ENCODE measurements at places on chromosomes 1 and 21. TPM values are rescaled to one million over a fixed set of nuclear protein-coding genes. Genes with fewer than 3 reads are reported as not detected.
A peak's percentile ranks its signal among the peaks of the same experiment; 100 is the strongest.

DNA sequence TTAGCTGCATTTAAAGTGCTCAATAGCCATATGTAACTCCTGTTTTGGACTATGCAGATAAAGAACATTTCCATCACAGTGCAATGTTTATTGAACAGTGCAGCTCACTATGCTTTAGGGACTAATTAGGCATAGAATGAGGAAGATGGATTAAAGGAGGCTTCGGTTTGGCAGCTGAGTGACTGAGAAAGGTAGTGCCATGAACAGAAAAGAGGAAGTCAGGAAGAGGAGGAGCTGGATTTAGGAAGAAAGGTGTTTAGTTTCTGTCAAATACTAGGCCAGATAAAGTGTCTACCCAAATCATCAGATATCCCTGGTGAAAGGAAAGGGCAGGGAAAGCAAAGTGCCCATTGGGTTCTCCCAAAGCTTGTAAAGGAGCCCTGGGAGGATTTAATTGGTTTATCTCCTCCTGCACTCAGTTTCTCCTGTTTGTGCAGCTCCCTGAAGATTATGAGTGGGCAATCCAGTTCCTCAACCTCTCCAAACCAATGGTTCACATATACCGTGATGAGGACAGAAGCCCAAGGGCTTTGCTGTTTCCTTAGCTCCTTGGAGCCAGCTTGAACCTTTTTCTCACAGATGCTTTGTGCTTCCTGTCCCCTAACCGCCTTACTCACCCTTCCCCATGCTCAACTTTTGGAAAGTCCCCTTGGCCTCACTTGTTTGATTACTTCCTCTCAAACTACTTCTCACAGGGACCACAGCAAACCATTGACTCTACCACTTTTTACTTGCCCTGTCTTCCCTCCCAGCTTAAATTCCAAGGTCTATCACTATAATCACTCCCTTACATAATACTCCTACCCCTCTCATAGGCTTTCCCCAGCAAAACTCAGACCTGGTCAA lies 3.5 kb upstream of the RAP1A start:
- no peak for DNase-seq

GIPC2 gene
- total RNA-seq: not detected

DNA sequence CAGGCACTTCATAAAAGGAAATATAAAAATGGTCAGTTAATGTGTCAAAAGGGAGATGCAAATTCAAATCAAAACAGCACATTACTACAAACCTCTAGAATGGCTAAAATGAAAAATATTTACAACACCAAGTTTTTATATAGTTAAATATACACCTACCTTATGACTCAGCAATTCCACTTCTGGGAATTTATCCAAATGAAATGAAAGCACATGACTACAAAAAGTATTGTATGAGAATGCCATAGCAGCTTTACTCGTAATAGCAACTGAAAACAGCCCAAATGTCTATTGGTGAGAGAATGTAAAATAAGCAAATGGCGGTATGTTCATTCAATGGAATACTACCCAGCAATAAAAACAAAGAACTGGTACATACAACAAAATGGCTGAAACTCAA lies 175.8 kb upstream of the SPAG17 start:
- DNase-seq: peak; percentile 81

DNA sequence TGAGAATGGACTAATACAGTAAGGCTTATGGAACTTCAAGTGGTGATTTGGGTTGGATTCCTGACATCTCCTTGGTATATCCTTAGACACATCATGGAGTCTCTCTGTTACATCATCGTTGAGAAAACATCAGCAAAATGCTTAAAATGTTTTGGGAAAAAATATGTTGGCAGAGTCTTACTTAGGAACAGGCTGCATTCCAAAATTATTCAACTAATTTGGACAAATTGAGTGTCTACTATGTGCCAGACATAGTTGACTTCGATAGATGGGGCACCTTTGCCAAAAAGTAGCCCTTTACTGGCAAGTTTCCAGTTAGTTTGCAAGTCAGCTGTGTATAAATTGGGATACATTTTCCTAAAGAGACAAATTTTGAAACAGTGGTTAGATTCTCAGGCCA lies 253.4 kb upstream of the ST6GALNAC5 start:
- no peak for DNase-seq

DNA sequence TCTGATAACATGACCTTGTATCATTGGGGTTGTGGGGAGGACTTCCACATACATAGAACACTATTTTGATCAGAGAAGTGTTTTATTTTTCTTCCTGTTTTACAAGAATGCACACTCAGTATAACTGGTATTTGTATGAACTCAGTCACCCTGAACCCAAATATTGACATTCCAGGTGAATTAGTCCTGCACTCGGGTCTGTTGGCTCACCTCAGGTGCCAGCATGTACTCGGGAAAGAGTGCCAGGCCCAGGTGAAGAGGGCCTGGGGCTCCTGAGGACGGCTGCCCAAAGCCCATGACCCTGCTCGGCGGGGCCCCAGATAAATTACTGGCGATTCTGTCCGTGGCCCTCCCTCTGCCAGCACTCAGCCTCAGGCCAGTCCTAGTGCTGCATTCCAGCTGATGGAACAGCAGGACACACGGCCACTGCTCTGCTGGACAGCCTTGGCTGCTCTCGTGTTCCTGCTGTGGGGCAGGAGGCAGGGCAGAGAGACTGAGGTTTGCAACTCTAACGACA lies 75.4 kb upstream of the TMPRSS2 start:
- DNase-seq: no peak

- no peak for DNase-seq
Observed at GRCh38 chr1:152089014-152089674, at the start of gene TCHHL1. TSS of gene TCHHL1 (minus strand) at chr1:152089064. CDS start at chr1:152088143, 921 bp downstream.

HSD3B1 gene
- total RNA-seq: not detected

GRCh38 chr1:60615666-60616065 lies 466.7 kb upstream of the NFIA start:
- no peak for DNase-seq

ITPKB gene
- total RNA-seq: 9.5 TPM

RGS8 gene
- total RNA-seq: not detected

- peak; percentile 19 for DNase-seq
Observed at GRCh38 chr1:27971674-27972073, 11.9 kb downstream of the XKR8 start.

DNA sequence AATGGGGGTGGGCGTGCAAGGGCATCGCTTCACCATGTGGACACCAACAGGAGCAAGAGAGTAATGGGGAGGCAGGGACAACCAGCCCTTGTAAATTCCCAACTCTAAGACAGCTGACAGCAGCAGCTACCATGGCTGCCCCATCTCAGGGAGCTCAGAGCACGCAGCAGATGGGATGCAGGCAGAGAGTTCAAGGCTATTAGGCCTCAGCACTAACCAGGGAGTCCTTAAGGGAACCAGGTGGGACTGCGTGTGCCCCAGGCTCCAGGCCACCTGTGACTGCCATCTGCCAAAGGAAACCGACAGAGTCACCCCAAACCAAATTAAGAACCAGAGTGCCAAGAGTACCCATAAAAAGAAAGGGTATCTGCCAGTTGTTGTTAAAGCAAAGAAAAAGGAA lies 33.7 kb upstream of the PRDM2 start:
- DNase-seq: no peak

GRCh38 chr1:211037095-211037494 lies 96.9 kb downstream of the KCNH1 start:
- peak; percentile 99 for DNase-seq

MSH4 gene
- total RNA-seq: 0.17 TPM

DNA sequence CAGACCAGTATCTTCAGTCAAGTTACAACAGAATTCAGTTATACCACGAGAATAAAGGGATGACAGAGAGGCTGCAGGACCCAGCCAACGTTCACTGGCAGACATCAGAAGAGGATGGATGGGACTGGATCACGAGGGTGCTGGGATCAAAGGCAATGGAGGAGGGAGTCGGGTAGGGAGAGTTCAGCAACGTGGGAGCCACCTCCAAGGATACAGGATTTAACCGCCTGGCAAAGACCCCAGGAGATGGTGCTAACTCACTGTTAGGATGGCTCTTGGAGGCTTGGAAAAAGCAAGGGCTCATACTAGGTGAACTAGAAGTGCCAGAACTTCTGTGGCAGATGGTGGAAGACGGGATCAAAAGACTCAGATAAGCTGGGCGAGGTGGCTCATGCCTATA lies 99.1 kb upstream of the DISP3 start:
- DNase-seq: no peak

GRCh38 chr1:248714248-248714647 lies 11.7 kb upstream of the OR14I1 start:
- DNase-seq: peak; percentile 20

DNA sequence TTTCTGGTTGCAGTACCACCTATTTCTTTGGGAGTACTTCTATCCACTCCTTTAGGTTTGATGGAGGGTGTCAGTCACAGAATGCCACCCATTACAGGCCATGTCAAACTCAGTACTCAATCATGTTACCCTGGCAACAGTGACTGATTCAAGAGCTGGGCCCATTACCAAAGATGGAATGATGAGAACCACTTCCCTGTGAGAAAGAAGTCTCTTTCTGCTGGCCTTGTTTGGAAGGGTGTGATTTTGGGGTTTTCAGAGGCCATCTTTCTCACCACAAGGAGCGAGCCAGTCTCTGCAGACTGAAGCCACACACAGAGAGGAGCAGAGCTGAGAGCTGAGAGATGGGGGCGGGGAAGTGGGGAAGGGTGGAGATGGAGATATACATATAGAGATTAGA lies 13.9 kb upstream of the STUM start:
- no peak for DNase-seq

RAB3B gene
- total RNA-seq: 0.05 TPM

DNA sequence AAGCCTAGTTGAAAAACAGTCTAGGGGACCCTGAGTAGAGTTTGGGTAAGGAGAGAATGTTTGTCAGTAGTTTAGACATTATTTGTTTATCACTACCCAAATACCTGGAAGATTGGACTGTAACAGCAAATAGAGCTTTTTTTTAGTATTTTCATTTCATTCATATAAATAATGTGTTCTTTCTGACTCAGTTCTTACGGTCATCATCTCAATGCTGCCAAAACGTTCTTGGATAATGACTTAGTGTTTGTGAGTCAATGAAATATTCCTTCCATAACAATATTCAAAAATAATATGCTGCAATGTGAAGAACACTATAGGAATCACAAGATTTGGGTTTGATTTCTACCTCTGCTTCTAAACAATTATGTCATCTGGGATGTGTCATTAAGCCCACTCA lies 400.0 kb upstream of the PKN2 start:
- no peak for DNase-seq

DNA sequence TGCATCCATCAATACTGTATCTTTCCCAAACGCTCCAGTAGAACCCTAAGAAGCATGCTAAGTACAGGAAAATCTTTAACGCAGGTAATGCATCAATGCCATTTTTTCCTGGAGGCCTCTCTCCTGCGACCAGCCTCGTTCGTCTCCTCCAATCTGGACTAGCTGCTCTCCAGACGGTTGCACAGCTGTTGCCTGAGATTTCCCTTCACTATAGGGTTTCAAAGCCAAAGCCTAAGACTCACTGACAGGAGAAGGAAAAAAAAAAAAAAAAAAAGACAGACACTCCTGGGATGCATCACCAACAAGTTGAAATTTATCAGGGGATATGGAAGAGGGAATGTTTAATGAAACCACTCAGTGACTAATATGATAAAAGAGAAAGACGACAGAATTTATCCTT lies 93.0 kb downstream of the APP start:
- DNase-seq: no peak

RHD gene
- not detected for total RNA-seq

DNA sequence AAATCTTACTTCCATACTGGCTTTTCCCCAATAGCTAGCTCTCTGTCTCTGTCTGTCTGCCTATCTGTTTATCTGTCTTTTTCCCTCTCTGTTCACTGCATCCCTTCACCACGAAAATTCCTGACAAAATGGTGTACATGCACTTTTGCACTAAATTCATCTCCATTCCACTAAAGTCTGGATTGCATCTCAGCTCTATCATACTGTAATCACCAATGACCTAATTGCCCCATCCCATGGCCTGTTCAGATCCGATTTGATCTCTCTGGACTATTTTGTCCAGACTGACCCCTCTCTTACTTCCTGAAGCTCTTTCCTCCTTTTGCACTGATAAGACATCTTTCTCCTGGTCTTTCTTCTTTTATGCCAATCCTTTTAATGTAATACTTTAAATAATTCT lies 112.5 kb upstream of the USH2A start:
- DNase-seq: no peak

- DNase-seq: peak; percentile 38
Observed at GRCh38 chr1:212915245-212916091, 34.9 kb upstream of the VASH2 start.

- DNase-seq: peak; percentile 63
Observed at GRCh38 chr1:109969146-109969829, 15.3 kb upstream of the AHCYL1 start.

- DNase-seq: no peak
Observed at GRCh38 chr1:177922209-177922608, 47.6 kb downstream of the SEC16B start.

- DNase-seq: no peak
Observed at GRCh38 chr1:210685295-210685650, 356.6 kb downstream of the HHAT start.

OPTC gene
- not detected for total RNA-seq

- DNase-seq: no peak
Observed at GRCh38 chr1:171711643-171712042, 30.2 kb downstream of the VAMP4 start.

- peak; percentile 96 for DNase-seq
Observed at GRCh38 chr1:32761253-32761877, 55.8 kb downstream of the YARS1 start.

DNA sequence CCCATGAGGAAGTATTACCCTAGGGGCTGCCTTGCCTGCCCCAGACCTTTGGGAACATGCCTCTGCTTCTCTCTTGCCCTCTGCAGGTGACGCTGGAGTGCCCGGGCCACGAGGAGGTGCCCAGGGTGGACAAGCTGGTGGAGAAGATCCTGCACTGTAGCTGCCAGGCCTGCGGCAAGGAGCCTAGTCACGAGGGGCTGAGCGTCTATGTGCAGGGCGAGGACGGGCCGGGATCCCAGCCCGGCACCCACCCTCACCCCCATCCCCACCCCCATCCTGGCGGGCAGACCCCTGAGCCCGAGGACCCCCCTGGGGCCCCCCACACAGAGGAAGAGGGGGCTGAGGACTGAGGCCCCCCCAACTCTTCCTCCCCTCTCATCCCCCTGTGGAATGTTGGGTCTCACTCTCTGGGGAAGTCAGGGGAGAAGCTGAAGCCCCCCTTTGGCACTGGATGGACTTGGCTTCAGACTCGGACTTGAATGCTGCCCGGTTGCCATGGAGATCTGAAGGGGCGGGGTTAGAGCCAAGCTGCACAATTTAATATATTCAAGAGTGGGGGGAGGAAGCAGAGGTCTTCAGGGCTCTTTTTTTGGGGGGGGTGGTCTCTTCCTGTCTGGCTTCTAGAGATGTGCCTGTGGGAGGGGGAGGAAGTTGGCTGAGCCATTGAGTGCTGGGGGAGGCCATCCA lies 7.8 kb upstream of the HTR6 start:
- DNase-seq: no peak
